IPS DF 19.7 (cell line): ENCODE measurements at places on chromosomes 5 and 9.

GRCh38 chr9:130140706-130141105, 31.5 kb upstream of the NCS1 start:
- no peak for DNase-seq

- no peak for DNase-seq
These were observed 305.1 kb downstream of the PSAT1 start for GRCh38 chr9:78601957-78602565.

DNA sequence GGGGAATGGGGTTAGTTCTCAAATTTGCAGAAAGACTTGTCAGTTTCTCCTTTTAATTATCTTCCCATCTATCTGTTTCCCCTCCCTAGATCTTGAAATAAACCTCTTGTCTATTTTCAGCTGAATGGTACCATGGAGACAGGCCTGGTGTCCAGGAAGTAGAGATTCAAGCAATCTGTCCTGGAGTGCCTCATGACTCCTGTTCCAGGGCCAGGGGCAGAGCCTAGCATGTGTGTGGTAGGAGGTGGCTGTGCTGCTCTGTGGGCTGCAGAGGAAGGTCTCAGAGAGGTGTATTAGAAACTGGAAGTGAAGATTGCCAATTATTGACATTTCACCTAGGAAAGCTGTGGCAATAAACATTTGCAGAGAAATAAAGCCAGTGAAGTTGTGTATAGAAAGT, 175.8 kb upstream of the ATP10B start:
- no peak for DNase-seq

DNA sequence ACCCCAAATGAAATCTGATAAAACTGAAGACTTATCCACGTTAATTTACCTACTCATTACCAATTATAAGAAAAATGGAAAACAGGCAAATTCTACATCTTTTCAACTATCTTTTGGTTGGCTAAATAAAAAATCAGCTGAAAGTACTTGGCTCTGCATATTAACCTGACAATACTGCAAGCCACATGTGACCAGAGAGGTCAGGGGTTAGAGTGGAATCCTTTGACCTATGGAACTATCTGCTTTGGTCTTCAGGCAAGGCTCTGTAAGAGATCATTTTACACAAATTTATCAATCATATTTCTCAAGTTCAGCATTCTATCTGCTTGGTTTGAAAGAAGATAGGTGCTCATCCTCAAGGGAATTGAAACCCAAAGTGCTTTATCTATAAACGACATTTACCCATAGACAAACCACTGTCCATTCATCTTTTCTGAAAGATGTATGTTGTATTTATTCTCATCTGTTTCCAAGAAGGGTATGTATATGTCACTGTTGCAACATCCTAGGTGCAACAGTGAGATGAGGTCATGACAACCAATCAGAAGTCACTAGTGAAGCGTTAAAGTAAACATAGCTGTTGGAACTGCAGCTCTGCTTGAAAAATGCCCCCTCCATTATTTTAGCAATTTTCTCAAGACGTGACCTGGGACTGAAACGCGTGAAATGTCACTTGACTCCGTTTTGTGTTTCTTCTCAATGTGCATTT, 144.9 kb upstream of the POU5F2 start:
- DNase-seq = no peak
